ENCODE measurements at places on chromosomes 5 and 9.
A peak's percentile ranks its signal among the peaks of the same experiment; 100 is the strongest.

- DNase-seq, result peak; percentile 68
These were observed 1.1 kb downstream of the RICTOR start for GRCh38 chr5:39072925-39073766.

DNA sequence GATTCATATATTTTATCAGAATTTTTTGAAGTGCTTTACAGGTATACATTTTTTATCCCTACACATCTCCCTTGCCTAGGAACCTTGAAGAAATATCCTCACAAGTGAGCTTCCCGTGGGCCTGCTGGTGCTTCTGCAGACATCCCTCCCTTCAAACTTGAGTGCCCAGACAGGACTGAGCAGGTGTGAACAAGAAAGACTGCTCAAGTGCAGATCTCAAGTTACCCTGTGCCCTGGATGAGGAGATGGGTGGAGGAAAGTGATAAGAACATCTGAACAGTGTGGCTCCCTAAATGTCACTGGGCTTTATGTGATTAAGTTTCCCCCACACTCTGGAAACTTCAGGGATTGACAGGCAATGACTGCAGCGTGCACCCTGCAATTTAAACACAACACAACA lies 209.8 kb downstream of the TLE1 start:
- no peak for DNase-seq

GRCh38 chr5:180868960-180869359 lies 7.9 kb upstream of the ZFP62 start:
- DNase-seq, result peak; percentile 73

DNA sequence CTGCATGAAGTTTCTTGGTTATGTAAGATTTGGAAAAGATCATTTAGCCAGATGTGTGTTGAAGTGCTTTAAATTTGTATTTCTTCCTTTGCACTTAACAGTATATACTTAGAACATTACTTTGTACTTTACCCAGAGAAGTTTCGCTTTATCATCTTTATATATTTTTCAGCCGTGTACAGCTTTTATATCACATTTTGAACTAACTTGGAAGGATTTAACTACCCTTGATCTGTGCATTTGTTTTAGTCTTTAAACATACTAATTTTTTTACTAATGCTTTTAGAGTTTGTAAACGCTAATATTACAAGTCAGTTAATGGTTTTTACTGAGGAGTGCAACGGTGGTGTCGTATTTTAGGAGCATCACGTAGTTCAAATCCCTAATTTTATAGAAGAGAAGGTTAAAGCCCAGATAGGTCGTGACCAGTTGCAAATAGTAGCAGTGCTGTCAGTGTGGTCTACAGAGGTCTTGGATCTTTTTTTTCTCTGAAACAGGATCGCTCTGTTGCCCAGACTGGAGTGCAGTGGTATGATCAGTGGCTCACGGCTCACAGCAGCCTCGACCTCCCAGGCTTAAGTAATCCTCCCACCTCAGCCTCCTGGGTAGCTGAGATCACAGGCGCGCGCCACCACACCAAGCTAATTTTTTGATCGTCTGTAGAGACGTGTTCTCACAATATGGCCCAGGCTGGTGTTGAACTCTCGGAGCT lies 2.0 kb downstream of the MATR3 start:
- DNase-seq, result no peak

DNA sequence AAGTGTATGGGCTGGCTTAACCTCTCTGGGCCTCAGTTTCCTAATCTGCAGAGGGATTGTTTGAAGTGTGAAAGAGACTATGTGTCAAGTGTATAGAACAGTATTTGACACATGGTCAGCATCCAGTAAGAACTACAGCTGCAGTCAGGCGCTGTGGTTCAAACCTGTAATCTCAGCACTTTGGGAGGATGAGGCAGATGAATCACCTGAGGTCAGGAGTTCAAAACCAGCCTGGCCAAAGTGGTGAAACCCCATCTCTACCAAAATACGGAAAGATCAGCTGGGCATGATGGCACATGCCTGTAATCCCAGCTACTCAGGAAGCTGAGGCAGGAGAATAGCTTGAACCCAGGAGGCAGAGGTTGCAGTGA lies 31.9 kb upstream of the STING1 start:
- no peak for DNase-seq

DNA sequence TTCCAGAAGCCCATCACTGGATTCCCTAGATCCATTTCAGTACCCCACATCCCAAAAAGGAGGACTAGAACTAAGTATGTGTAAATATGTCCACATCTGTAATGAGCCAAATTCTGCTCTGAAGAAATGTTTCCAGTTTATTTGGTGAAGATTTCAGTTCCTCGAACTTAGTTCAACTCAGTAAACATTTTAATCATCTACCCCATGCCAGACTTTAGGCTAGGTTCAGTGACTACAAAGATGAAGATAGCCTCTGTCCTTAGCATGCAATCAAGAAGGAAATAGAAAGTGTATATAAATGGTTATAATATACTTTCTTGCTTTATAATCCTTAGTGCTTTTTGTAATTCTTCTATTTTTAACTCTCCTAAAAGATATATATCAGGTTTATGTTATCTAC lies 21.5 kb downstream of the RUSC2 start:
- no peak for DNase-seq

GRCh38 chr5:139862803-139863202 lies 67.2 kb downstream of the PSD2 start:
- no peak for DNase-seq

DNA sequence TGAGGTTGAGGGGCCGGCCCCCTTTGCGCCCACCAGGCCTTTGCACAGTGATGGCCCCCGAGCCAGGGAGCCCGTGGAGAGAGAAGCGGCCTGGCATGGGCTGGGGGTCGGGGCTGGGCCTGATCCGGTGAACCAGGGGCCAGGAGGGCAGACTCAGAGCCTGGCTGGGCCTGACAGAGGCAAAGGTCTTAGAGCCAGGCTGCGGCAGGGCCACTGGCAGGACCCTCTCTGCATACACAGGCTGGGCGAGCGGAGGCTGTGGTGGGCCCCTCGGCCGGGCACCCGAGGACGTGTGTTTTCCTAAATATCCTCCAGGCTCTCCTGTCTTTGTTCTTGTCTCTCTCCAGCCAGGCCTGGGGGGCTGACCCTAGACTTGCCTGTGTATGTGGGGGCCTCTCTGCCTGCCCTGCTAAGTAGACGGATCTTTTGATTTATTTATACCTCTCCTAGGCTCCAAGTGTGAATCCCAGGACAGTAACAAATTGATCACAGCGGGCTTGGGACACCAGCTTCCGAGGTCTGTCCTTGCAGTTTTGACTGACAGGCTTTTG lies 933 bp downstream of the NEK6 start:
- DNase-seq, result no peak

GRCh38 chr5:168575391-168576372 lies 3.5 kb downstream of the PANK3 start:
- DNase-seq, result no peak

GRCh38 chr9:6605202-6605601 lies 40.3 kb downstream of the GLDC start:
- no peak for DNase-seq

DNA sequence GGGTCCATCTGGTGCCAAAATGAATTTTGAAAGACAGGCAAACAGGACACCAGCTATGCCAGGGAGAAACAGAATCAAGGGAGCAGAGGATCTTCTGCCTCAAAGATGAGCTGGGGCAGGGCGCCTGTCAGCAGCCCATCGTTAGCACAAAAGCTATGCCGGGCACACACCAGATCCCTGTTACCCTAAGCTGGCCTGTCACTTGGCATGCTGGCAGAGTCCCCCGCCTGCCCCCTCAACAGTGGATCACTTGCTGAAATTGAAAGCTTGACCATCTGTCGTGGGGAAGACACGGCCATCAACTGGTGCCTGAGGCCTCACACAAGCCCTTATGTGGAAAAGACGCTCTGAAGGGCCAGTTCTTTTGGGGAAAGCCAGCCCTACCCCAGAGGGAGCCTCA lies 256.4 kb downstream of the EBF1 start:
- no peak for DNase-seq

- DNase-seq, result no peak
These were observed 169.2 kb upstream of the CTNND2 start for GRCh38 chr5:12073426-12073825.

DNA sequence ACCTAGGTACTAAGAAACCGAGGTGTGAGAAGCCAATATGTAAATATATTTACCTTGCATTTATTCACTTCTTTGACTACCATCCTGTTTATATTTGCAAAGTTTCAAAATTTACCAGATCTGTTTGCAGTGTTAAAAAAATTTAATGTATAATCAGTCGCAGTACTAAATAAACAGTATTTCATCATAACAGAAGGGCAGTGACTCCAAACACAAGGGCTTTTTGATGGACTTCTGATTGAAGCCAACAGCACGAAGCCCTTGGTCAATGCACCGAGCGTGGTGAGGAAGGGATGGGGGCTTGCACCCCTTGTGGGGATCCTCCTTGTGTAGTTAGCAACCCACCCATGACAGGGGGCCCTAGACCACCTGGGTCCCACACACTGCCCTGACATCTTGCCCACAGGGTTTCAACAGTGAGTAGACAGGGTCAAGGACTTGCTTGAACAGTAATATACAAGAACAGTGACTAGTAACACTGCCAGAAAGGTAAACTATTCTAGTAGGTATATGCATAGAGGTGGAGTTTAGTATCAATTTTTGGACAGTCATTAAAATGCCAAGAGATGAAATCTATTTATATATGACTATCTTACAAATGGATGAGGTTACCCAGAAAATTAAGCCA lies 52.6 kb upstream of the TBC1D9B start:
- DNase-seq, result no peak

DNA sequence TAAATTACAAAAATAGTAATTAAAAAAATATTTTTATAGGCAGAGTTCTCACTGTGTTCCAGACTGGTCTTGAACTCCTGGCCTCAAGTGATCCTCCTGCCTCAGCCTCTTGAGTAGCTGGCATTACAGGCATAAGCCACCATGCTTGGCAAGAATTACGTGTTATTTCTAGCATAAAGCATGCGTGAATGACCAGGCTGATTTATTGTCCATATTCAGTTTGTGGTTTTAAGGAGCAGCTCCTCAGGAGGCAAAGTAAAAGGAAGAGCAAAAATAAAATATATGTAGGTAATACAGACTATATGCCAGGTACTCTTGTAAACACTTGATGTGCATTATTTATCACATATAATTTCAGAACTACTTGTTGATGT lies 7.1 kb upstream of the CD180 start:
- no peak for DNase-seq

DNA sequence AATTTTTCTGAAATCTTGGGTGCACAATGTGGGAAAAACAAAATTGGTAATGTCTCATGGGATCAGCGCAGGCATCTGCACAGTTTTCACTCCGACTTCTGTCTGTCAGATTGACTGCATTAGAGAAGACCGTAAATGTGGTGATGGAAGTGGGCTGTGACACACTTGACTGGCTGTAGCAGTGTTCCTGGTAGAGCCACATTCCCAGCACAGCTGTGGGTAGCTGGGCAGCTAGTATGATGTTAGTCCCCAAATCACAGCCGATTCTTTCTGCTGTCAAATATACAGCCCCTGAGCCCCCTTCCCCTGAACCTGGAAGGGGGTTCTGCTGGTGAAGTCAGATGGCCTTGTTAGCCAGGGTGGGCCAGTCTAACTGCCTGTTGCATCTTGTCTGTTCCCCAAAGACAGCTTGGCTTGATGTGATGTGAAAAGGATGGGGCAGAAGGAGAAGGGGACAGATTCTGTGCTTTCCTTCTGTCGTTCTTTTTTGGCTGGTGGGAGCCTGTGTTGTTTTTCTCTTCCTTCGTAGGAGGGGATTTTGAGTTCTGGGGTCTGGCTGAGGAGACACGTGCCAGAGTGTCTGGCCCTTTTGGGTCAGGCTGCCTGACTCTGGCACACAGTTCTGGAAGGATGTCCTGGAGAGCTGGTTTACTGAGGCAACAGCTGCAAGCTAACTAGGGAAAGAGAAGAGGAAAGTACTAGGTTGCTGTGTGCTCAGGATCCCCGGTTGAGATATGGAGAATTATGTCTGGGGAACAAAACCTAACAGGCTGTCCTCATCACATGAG lies 66.4 kb upstream of the SPRY4 start:
- DNase-seq, result no peak

DNA sequence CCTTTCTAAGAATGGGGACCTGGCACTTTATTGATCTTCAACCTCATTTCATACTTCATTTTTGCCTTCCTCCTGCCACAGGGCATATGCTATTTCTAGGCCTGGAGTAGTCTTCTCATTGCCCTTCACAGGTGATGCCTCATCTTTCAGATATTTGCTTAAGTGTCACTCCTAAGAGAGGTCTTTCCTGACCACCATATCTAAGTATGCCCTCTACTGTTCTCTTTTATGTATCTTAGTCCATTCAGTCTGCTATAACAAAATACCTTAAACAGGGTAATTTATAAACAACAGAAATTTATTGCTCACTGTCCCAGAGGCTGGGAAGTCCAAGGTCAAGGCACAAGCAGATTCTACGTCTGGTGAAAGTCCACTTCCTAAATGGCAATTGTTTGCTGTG lies 99.1 kb downstream of the ADAMTS6 start:
- no peak for DNase-seq

GRCh38 chr9:106486685-106487084 lies 376.3 kb upstream of the ZNF462 start:
- DNase-seq, result no peak

GRCh38 chr9:90964101-90965020 lies 162.7 kb downstream of the SYK start:
- DNase-seq, result no peak

GRCh38 chr9:23088932-23089364 lies 642.3 kb downstream of the DMRTA1 start:
- no peak for DNase-seq

- DNase-seq, result no peak
These were observed 223.6 kb downstream of the COMMD10 start for GRCh38 chr5:116308391-116308790.

- peak; percentile 74 for DNase-seq
These were observed 70.6 kb downstream of the RXRA start for GRCh38 chr9:134396825-134397224.

DNA sequence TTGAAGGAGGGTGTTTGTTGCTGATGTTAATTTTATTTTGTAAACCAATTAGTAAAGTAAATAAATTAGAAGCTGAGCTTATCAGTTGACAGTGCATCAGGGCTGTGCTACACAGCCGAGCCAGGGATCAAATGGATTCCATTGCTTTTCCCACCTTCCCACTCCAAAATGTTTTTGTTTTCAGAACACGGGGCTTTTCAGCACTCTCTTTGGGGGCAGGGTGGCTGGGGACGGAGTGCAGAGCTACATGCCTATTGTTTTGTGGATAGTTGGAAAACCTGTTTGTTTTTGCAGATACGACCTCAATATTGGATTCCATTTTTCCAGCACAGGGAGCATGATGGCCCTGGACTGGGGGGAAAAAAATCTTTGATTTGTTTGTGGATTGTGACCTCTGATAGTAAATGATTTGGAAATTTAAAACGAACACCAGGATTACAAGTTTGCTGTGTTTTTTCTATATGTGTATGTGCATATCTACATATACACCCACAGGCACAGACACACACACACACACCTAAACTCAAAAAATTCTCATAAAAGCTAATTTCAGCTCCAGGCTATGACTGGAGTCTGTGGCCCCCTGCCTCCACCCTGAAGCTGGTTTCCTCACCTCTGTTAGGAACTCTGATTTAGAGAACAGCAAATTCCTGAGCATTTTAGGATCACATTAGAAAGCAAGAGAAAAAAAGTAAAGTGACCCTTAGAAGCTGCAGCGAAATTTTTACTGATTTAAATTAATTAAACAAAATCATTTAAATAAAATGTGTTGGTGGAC lies 371.7 kb upstream of the IRX2 start:
- DNase-seq, result no peak

- DNase-seq, result no peak
These were observed 597.3 kb downstream of the PRELID2 start for GRCh38 chr5:145237843-145238242.

- no peak for DNase-seq
These were observed 375.0 kb upstream of the RGMB start for GRCh38 chr5:98398465-98398864.

- no peak for DNase-seq
These were observed 29.2 kb downstream of the NR4A3 start for GRCh38 chr9:99850736-99851499.

GRCh38 chr9:135244271-135245221 lies 157.1 kb downstream of the OLFM1 start:
- no peak for DNase-seq
